ENCODE measurements at places on chromosomes 7 and 10. TPM values are rescaled to one million over a fixed set of nuclear protein-coding genes. Genes with fewer than 3 reads are reported as not detected.

CPA4 gene
- total RNA-seq: 12.3 TPM

DNA sequence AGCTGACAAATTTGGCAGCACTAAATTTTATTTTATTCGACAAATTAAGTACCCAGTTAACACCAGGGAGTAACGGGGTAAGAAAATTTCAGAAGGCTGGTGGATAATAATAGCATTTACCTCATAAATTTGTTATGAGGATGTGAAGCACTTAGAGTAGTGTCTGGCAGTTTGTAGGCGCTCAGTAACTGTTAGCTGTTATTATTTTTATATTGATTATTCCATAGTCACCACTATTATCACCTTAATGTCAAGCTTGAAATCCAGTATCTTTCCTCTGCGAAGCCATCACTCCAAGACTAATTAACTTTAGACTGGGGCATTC is 563 bp upstream of the COA1 start:
- no peaks in the 10 kb centered on the region for H3K36me3 ChIP-seq
- H3K4me1 ChIP-seq: no peaks in the 10 kb centered on the region
- H3K27ac ChIP-seq: peak overlapping the region; percentile 80
- peak overlapping the region; percentile 96 for H3K4me3 ChIP-seq

PRSS1 gene
- total RNA-seq: not detected

DNA sequence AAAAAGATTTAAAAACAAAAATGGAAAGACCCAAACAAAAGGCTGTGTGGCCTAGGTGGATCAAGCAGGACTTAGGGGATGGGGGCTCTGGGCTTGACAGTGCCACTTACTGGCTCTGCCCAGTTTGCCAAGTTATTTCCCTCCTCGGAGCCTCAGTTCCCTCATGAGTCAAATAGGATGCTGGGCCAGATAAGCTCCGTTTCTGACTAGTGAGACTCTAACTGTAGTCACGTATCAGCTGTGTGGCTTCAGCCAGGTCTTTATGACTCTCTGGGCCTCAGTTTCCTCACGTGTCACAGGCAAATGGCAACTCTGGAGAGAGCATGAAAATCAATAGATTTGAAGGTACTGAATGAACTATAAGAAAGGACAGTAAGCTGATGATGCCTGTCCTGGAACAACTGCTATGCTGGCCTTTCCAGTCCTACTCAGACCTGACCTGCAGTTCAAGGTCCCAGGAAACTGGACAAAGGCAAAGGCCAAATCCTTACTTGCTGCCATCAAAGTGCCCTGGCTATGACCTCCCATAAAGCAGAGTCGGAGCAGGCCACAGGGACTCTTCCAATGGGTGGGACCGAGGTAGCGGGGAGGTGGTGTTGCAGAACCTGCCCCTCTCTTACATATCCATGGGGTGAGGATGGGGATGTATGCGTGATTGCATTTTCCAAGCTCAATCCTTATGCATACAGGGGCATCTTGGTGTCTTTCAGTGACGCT is 27.0 kb downstream of the FAM53B start:
- no peak overlapping the region for H3K4me3 ChIP-seq
- H3K27me3 ChIP-seq: no peaks in the 10 kb centered on the region
- H3K36me3 ChIP-seq: no peaks in the 10 kb centered on the region
- peaks cover 100% of the 10 kb centered on the region for H3K4me1 ChIP-seq
- peak overlapping the region; percentile 91 for H3K27ac ChIP-seq
- DNase-seq: no peak

DYNC1I1 gene
- 2.5 TPM for total RNA-seq

ALOX5 gene
- total RNA-seq: 40.4 TPM

- no peaks in the 10 kb centered on the region for H3K27me3 ChIP-seq
- no peaks in the 10 kb centered on the region for H3K36me3 ChIP-seq
- H3K4me3 ChIP-seq: no peak overlapping the region
- H3K4me1 ChIP-seq: no peaks in the 10 kb centered on the region
- no peak for DNase-seq
- H3K27ac ChIP-seq: no peak overlapping the region
These were observed 63.6 kb downstream of the TMEM130 start for GRCh38 chr7:98805956-98806838.

LANCL2 gene
- total RNA-seq: 6.4 TPM

DNA sequence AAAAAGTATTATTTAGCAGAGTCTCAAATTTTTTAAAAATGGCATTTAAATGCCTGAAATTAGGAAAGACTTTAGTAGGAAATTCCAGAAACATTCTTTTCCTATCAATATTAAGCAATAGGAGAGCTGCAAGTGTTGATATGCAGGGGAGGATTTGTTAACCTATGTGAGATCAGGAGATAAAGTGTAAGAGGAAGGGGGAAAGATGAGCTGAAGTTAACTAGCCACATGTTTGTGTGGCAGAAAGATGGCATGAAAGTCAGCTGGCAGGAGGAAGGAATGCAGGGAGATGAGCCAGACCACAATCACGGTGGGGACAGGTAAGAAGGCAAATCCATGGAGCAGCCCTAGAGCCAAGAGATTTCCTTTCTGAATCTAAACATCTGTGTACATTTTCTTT is 303.6 kb downstream of the MAGI2 start:
- no peak for DNase-seq
- H3K4me1 ChIP-seq: no peaks in the 10 kb centered on the region
- H3K27ac ChIP-seq: no peak overlapping the region
- H3K27me3 ChIP-seq: no peaks in the 10 kb centered on the region

STYXL1 gene
- 29.1 TPM for total RNA-seq

DNA sequence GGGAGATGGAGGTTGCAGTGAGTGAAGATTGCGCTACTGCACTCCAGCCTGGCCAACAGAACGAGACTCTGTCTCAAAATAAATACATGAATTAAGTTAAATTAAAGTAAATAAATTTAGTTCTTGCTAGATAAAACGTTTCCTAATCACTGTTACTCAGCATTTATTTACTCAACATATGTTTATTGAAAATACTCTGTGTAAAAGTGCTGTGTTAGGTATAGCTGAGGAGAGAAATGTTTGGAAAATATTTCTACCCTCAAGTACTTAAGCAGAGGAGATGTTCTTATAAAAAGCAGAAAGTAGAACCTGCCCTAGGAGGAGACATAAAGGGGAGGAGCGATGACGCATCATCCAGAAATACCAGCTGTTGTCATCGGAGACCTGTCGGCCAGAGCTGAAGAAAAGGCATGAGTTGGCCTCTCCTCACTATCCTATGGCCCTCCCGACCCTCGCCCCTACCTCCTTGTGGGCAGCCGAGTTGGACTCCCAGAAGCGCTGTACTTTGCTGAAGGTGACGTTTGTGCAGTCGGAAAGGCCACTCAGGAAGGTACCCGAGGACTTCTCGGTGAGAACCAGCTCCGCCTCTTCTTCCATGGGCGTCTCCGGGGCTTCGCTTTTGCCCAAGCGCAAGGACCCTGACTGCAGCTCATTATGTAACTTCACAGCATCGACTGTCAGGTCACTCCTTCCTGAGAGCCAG is 1.1 kb downstream of the RRP12 start:
- peaks cover 20% of the 10 kb centered on the region for H3K4me1 ChIP-seq
- peak overlapping the region; percentile 83 for H3K27ac ChIP-seq
- H3K36me3 ChIP-seq: peaks cover 38% of the 10 kb centered on the region
- no peaks in the 10 kb centered on the region for H3K27me3 ChIP-seq

TMEM176B gene
- 21.2 TPM for total RNA-seq

SPDYE2 gene
- not detected for total RNA-seq

DNA sequence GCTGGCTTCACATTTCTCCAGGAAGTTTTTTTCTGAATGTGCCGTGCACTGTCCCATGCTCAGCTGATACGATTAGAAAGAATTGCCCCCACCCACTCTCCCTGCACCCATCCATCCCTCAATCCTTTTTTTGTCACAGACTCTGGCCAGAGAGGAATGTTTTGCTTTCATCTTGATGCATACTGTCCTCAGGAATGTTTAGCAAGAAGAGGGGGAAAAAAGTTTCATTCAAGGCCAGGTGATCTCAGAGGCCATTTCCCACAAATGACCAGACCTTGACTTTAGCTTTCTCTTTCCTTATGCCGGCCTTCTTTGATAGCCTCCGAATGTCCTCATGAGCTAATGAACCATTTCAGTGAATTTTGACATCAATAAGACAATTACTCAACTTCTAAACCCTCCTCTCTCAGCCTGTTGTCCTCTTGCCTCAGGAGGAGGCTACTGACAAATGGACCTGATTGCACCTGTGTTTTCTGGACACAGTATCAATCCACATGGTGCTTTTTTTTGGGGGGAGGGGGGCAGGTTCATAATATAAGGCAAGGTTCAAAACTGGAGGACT is 105.0 kb upstream of the KLF6 start:
- no peaks in the 10 kb centered on the region for H3K36me3 ChIP-seq
- peaks cover 31% of the 10 kb centered on the region for H3K4me1 ChIP-seq
- DNase-seq: no peak
- H3K4me3 ChIP-seq: no peak overlapping the region
- no peaks in the 10 kb centered on the region for H3K27me3 ChIP-seq

ATRNL1 gene
- total RNA-seq: 4.1 TPM

- H3K27ac ChIP-seq: no peak overlapping the region
- H3K4me3 ChIP-seq: no peak overlapping the region
- DNase-seq: no peak
These were observed 177.3 kb upstream of the TNS3 start for GRCh38 chr7:47759056-47759706.

TACC2 gene
- total RNA-seq: 71.1 TPM

GRCh38 chr7:24555184-24555583 is 18.1 kb upstream of the PALS2 start:
- H3K4me1 ChIP-seq: no peaks in the 10 kb centered on the region
- no peak overlapping the region for H3K27ac ChIP-seq
- H3K4me3 ChIP-seq: no peak overlapping the region

- no peak overlapping the region for H3K27ac ChIP-seq
- no peak for DNase-seq
- no peak overlapping the region for H3K4me3 ChIP-seq
- no peaks in the 10 kb centered on the region for H3K27me3 ChIP-seq
These were observed 159.3 kb downstream of the MGMT start for GRCh38 chr10:129626309-129626708.

Measured in esophagus squamous epithelium (tissue), 5 donors.